Activated CD4-positive, alpha-beta T cell treated with anti-CD3 and anti-CD28 coated beads for 48 hours (primary cell): ENCODE measurements at places on chromosomes 6 and 20.

DNA sequence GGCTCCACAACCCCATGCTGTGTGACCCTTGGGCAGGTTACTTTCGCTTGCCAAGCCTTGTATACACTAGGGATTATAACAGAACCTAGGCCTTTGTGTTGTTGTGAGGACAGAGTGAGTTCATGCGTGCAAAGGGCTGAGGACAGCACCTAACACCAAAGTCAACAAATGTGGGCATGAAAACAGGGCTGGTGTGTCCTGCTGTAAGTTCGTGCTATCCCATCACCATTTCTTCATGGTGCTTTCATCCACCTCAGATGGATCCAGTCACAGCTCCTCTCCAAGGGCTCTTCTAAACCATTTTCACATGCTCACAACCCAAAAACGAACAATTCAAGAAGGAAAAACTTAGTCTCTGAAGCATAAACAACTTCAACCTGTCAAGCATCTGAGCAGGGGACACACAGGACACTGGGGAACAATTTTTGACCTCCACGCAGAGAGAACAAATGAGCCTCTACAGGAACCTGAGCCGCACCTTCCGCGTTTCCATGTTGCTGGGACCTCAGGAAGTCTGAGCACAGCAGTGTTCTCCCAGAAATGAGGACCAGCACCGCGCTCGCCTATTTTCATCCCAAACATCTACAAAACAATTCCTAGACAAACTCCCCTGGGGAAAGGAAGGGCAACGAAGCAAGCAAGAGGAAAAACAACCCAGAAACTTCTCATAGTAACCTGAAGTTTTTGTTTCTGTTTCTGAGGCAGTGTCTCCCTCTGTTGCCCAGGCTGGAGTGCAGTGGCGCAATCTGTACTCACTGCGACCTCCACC, 3.1 kb downstream of the LRP11 start:
- no peak for DNase-seq

DNA sequence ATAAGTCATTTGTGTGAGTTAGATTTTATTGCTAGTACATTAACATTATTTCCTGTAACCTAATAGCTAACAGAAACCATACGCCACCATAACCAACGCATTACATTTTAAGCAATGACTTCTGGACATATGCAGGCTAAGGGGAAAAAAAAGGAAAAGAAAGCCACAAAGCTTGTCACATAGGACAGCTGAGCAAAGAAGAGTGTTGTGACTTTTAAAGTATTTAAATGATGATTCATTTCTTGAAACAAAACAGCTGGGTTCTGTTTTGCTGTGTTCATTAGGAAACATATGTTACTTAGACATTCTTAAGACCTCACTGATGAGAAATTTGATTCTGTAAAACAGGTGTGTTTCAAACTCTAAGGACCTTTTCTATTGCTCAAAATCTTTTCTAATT, 171.4 kb downstream of the COL9A1 start:
- no peak for DNase-seq

DNA sequence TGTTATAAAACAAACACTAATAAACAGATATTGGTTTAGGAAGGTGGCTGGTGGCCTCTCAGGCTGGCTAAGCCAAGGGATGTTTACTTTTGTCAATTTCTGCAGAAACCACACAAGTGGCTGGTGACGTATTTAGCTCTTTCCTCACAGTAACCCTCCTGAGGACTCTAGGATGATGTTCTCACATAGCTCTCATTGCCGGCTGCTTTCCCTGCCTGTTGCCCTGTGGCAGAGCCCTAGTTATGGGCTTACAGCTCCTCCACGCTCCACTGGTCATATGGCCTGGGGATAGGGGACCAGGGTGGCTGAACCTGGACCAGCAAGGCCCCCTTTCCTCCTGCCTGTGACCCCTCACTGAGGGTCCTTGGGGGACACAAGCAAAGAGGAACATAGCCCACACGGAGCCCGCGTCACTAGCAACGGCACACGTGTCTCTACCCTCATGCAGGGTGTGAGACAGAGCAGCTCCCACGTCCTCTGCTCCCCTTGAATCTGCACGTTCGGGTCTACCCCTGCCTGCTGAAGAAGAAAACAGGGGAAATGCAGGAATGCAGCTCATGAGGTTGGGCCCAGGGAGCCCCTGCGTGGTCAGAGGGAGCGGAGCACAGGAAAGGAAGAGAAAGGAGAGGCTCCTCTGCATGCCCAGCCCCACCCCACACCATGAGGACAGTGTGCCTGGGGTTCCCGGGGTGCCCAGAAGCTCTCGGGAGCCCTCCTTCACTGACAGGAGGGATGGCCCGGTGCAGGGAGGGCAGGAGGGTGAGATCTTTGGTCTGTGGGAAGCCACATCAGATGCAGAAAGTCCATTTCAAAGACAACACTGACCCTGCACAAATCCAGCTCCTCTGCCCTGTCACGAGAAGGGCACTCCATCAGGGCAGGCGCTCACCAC, 13.9 kb downstream of the RAMACL start:
- no peak for DNase-seq

GRCh38 chr6:20921578-20921977, 387.3 kb downstream of the CDKAL1 start:
- DNase-seq: no peak

DNA sequence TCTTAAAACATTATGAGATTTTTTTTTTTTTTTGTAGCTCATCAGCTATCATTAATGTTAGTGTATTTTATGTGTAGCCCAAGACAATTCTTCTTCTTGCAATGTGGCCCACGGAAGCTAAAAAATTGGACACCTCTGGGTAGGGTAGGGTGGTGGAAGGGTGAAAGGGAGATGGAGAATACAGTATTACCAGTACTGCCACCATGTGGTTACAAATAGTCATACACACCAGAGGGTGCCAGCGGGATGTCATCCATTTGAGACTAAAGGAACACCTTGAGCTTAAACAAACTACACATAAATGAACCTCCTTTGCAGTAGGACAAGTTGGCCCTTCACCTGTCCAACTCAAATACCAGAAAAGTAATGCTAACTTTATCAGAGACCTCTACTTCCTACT, 601.9 kb downstream of the HTR1B start:
- peak; percentile 4 for DNase-seq

GRCh38 chr6:71599359-71599758, 287.0 kb upstream of the RIMS1 start:
- DNase-seq: no peak

- no peak for DNase-seq
Measured at GRCh38 chr20:53748176-53748575, 154.5 kb upstream of the ZNF217 start.

DNA sequence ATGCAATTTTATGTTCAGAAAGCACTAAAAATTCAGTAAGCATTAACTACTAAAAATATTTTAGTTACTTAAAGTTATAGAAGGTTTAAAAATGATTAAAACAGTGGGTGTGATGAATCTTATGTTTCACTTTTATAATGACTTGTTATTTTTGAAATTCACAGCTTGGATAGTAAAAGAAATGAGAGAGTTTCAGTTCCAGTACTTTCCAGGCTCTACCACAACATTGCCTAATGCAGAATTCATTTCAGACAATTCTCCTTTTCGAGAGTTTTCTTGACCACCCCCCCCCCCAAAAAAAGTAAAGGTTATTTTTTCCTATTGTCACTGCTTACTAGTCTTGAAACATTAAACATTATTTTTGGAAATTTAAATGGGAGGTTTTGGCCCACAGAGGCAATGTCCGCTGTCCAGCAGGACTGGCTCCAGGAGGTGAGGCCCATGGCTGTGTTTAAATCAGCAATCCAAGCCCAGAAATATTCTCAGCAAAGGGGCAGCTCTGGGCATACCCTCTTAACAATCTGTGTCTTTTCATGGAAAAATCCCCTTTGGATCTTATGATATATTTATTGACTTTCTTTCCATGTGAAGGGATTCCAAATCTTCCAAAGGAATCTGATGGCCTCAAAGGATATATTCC, 519.9 kb downstream of the MAFB start:
- no peak for DNase-seq

- no peak for DNase-seq
Measured at GRCh38 chr20:2210646-2211552, 84.9 kb upstream of the TGM3 start.

DNA sequence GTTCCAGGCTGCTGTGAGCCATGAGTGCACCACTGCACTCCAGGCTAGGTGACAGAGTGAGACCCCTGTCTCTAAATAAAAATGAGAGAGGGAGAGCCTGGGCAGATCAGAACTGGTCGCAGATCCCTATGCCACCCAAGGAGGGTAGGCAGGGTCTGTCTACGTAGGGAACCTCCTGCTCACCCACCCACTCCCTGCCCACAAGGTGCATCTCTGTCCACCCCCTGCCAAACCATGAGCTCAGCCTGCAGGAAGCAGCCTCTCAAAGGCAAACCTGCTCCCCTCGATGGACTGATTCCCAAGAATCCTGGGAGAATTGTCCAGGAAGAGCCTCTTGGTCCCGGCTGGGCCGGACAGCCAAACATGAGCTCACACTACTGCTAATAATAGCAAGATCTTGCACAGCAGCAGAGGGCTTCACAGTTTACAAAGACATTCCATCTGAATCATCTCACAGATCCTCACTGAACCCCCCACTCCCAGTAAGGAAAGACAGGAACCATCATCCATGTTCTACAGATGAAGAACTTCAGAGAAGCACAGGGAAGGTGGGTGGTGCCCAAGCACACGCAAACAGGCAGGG, 27.8 kb upstream of the TLDC2 start:
- DNase-seq: no peak

- DNase-seq: no peak
Measured at GRCh38 chr6:32565511-32565910, 24.1 kb downstream of the HLA-DRB1 start.

DNA sequence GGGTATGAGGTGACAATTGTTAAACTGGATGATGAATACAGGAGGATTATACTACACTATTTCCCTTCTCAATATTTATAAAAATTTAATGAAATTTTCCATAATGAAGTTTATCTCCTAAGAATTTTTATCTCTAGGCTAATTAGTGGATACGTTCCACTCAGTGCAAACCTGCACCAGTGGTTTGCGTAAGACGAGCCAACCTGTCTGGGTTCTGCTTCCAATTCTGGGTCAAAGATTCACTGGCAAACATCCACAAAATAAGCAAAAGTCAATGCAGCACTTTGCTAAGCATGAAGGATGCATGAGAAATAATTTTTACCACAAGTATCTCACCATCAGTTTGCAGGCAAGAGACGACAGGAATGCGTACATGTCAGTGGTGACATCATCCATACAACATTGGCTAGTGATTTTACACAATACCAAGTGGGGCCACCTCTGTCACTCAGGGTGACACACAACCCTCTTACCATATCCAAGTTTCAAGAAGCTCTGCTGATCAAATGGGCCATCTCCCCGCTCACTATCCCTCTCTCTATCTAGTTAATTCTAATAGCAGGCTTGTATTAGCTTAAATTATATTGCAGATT, 51.7 kb downstream of the FAM50B start:
- DNase-seq: no peak

- no peak for DNase-seq
Measured at GRCh38 chr6:1262704-1263038, 49.2 kb upstream of the FOXQ1 start.

GRCh38 chr20:20199361-20200160, 147.2 kb downstream of the CFAP61 start:
- DNase-seq: no peak

GRCh38 chr6:136895901-136896300, 26.2 kb upstream of the SLC35D3 start:
- no peak for DNase-seq
